Testis (tissue), 5 donors: ENCODE measurements at places on chromosomes 13 and 19. TPM values are rescaled to one million over a fixed set of nuclear protein-coding genes. Genes with fewer than 3 reads are reported as not detected.

The TMEM205 gene
- 132 TPM for polyA plus RNA-seq

The ATP8B3 gene
- 84.2 TPM for polyA plus RNA-seq

The STARD13 gene
- 7.2 TPM for polyA plus RNA-seq

The SOHLH2 gene
- polyA plus RNA-seq = 43.6 TPM

The PLK5 gene
- 2.4 TPM for polyA plus RNA-seq

The RDH8 gene
- 3.7 TPM for polyA plus RNA-seq

DNA sequence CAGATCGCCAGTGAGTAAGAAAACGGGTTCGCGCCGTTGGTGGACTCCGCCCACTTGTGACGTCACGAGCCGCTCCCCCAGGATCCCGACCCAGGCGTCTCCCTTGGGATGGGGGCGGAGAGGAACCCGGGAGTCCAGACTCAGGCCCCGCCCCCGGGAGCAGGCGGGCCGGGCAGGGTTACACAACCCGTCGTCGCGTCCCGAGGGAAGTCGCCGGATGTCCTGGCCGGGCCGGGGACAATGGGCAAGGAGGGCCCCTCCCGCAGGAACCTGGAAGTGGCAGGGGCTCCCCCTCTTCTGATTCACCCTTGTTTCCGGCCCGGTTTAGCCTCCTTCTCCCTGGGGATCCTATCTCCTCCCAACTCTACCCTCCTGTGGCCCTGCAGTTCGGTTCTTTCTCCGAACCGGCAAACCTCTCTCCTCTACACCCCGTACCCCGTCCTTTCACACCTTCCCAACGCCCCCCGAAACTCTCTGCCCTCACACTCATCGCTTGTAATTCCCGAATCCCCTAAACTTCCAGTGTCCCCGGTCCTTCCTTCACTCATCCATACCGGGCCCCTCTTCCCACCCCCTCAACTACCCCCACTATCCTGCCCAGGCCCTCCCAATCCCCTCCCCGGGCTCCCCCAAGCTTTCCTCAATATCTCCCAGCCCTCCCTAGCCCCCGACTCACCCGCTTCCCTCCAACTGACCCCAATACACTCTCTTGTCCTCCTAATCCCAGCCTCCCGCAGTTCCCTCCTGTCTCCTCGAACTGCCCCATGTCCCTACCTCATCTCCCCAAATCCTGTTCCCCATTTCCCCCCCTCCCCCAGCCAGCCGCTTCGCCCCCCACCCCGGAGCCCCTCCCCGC is 20.0 kb upstream of the ERCC1 start:
- H3K4me1 ChIP-seq = peaks cover 16% of the 10 kb centered on the region
- H3K27me3 ChIP-seq = no peaks in the 10 kb centered on the region
- peak overlapping the region; percentile 79 for H3K27ac ChIP-seq
- DNase-seq = peak; percentile 94

GRCh38 chr19:55101261-55101660 is 16.2 kb downstream of the PPP1R12C start:
- H3K4me3 ChIP-seq = no peak overlapping the region
- no peak overlapping the region for H3K27ac ChIP-seq
- DNase-seq = no peak
- H3K36me3 ChIP-seq = no peaks in the 10 kb centered on the region
- H3K27me3 ChIP-seq = no peaks in the 10 kb centered on the region
- peaks cover 26% of the 10 kb centered on the region for H3K4me1 ChIP-seq

DNA sequence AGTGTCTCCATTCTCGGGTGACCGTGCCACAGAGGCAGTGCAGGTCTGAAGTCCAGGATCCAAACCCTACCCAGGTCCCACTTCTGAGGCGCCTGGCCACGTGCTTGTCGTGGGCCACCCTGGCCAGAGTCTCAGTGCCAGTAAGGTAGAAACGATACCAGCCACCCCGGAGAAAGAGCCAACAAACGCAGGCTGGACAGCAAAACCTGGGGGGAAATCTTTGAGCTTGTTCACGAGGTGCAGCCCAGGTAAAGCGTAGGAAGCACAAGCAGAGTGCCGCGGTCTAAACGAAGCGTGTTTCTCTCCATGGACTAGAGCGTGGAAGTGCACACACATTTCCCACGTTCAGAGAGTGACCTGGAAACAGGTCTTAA is 95.6 kb downstream of the ATP11A start:
- H3K36me3 ChIP-seq = no peaks in the 10 kb centered on the region
- DNase-seq = no peak
- no peak overlapping the region for H3K4me3 ChIP-seq
- H3K27me3 ChIP-seq = no peaks in the 10 kb centered on the region

DNA sequence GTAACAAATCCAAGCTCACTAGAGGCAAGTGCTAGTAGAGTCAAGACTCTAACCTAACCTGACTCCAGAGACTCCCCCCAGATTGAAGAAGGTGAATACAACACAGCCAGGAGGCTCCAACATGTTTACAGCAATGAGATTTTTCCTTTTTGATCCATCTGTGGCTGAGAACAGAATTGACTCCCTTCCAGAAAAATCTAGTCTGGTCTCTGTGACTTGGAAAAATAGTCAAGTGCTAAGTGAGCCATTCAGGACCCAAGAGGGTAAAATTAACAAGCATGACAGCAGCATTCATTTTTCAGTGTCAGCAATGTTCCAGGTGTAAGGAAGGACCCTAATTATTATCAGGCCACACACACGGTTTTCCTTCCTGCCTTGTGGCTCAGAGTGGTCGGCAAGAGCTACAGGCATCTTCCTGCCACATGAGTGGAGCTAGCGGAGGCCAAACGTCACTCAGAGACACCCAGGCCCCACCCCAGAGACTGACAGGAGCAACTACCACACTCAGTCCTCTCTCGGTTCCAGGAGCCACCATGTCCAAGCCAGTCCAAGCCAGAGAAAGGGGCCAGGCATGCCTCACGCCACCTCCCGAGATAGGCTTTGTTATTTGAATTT is 395.1 kb downstream of the FOXO1 start:
- H3K4me3 ChIP-seq = no peak overlapping the region
- DNase-seq = peak; percentile 20
- no peak overlapping the region for H3K27ac ChIP-seq
- H3K27me3 ChIP-seq = no peaks in the 10 kb centered on the region
- H3K36me3 ChIP-seq = no peaks in the 10 kb centered on the region

- peak within 1 kb of the TSS; percentile 92 for H3K4me3 ChIP-seq
- H3K27ac ChIP-seq = peak within 1 kb of the TSS; percentile 82
- no peaks in the 10 kb centered on the region for H3K27me3 ChIP-seq
- H3K4me1 ChIP-seq = peaks cover 10% of the 10 kb centered on the region
- DNase-seq = peak; percentile 86
- no peaks in the 10 kb centered on the region for H3K36me3 ChIP-seq
Observed at GRCh38 chr19:32345261-32346207, at the start of gene ZNF507. ZNF507 (plus strand) TSS chr19:32345610; CDS start chr19:32352831, 7,221 bp downstream.

GRCh38 chr19:51020988-51021651 is 1.6 kb upstream of the KLK10 start:
- H3K4me3 ChIP-seq = no peak overlapping the region
- DNase-seq = peak; percentile 79
- H3K27ac ChIP-seq = peak overlapping the region; percentile 85

DNA sequence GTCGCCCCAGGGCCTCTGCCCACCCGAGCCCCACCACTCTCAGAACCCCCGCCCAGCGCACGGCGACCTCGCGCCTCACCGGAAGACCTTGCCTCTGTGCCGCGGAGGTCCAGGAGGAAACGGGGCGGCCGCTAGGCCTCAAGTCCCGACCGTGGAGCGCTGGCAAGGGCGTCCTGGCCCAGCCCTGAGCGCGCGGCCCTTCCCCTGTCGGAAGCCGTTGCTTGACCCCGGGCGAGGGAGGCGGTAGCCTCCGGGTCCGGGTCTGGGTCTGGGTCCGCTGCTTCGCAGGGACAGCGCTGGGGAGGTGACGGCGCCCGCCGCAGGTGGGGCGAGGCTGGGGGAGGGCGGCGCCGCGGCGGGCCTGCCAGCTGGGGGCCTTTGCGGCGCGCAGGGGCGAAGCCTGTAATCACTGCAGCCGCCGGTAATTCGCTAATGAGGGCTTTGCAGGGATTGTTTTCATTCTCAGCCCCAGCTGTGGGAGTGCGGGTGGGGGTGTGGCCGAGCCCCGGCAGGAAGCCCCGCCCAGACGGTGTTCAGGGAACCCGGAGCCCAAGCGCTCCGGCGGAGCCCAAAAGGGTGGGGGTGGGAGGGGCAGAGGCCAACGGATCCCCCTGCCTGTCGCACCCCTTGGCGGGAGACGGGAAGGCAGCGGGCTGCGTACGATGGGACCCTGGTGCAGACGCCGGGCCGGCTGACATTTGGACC is 8.6 kb downstream of the C19orf25 start:
- peak; percentile 74 for DNase-seq
- H3K27me3 ChIP-seq = no peaks in the 10 kb centered on the region
- H3K27ac ChIP-seq = no peak overlapping the region
- H3K4me3 ChIP-seq = peak overlapping the region; percentile 26

GRCh38 chr13:24275041-24275440 is 34.3 kb upstream of the C1QTNF9 start:
- peaks cover 36% of the 10 kb centered on the region for H3K4me1 ChIP-seq
- no peak for DNase-seq
- H3K27me3 ChIP-seq = no peaks in the 10 kb centered on the region

GRCh38 chr19:41701401-41702075 is 6.9 kb upstream of the CEACAM5 start:
- H3K4me1 ChIP-seq = no peaks in the 10 kb centered on the region
- no peaks in the 10 kb centered on the region for H3K36me3 ChIP-seq
- DNase-seq = no peak
- no peaks in the 10 kb centered on the region for H3K27me3 ChIP-seq

- no peak overlapping the region for H3K27ac ChIP-seq
- no peaks in the 10 kb centered on the region for H3K36me3 ChIP-seq
- H3K4me1 ChIP-seq = peaks cover 13% of the 10 kb centered on the region
Observed at GRCh38 chr13:28406733-28407266, 88.1 kb downstream of the FLT1 start.

DNA sequence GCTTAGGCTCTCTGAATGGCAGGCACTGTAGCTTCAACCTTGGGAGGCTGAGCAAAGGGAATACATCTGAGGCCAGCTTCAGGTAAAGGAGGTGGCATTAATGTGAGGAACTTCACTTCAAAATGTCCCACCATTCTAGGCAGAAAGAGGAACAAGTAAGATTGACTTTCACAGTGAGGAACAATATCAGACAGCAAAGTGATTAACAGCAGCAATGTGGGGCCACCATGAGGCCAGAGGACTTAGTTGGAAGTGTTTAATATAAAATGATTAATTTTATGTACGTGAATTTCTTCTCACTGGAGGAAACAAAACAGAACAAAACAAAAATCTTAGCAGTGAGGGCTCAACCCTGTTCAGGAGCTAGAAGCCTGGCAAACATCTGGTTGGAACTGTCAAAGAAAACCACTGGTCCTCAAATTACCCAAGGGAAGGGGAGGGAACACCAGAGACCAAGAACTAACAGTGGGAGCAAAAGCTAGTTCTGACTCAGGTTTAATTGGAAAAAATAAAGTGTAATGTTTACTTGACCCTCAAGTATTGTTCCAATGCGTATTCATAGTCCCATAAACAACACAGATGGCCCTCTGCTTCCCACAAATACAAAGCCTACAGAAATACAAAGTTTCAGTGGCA is 43.9 kb upstream of the FRY start:
- H3K36me3 ChIP-seq = no peaks in the 10 kb centered on the region
- H3K4me1 ChIP-seq = no peaks in the 10 kb centered on the region
- no peaks in the 10 kb centered on the region for H3K27me3 ChIP-seq
- DNase-seq = no peak

- peaks cover 9% of the 10 kb centered on the region for H3K4me1 ChIP-seq
- peak overlapping the region; percentile 54 for H3K27ac ChIP-seq
- no peak for DNase-seq
- H3K4me3 ChIP-seq = peak overlapping the region; percentile 94
- H3K27me3 ChIP-seq = no peaks in the 10 kb centered on the region
- H3K36me3 ChIP-seq = no peaks in the 10 kb centered on the region
Observed at GRCh38 chr19:39971380-39972035, 543 bp downstream of the PSMC4 start.

GRCh38 chr19:45202637-45203036 is 24.1 kb downstream of the BLOC1S3 start:
- DNase-seq = no peak
- no peak overlapping the region for H3K4me3 ChIP-seq
- no peaks in the 10 kb centered on the region for H3K4me1 ChIP-seq

DNA sequence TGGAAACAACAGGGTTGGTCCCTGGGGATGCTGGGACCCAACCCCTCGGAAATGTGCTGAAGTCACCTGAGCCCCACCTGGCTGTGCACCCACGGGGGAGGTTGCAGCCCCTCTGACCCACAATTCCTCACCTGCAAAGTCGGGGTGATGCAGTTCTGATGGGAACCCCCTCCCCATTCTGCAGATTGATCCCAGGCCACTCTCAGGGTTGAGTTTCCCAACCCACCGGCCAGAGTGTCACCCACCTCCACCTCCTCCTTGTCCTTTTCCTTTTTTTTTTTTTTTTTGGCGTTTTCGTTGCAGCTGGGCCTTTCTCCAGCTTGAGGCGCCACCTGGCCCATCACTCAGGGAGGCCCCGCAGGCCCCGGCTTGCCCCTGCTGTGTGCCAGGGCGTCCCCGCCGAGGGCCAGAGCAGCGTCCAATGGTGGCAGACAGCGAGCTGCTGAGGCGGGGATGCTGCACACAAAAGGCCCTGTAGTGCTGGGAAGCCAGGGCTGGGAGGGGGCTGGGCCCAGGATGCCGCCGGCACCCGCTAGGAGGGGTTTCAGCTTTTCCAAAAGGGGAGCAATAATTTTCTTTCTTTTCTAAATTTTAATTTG is 4.6 kb downstream of the PIK3R2 start:
- no peak overlapping the region for H3K4me3 ChIP-seq
- peaks cover 41% of the 10 kb centered on the region for H3K4me1 ChIP-seq
- H3K36me3 ChIP-seq = no peaks in the 10 kb centered on the region
- H3K27me3 ChIP-seq = no peaks in the 10 kb centered on the region

DNA sequence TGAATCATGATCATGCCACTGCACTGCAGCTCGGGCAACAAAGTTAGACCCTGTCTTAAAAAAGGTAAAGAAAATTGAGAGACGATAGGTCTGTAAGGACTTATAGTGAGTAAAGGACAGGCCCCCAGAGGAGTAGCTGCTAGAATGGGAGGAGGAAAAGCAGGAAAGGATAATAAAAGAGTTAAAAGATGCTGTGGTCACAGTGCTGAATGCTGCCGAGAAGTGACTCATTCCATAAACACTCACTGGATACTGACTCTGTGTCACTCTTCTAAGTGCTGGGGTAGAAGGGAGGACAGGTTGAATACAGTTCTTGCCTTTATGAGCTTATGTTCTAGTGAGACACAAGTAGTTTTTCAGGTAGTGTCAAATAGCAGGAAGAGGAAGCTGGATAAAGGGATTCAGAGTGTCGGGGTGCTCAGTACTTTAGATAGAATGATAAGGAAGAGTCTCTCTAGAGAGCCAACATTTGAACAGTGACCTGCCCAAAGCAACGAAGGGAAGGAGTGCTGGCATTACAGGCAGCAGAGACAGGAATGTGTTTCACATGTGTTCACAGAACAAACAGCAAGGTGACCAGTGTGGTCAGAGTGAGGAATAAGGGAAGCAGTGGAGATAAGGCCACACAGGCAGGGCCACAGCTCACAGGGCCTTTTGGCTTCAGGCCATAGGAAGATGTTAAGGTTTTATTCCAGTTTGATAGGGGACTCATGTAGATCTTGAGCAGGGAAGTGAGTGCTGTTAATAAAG is 1240.5 kb downstream of the UQCRFS1 start:
- H3K27ac ChIP-seq = no peak overlapping the region
- no peaks in the 10 kb centered on the region for H3K36me3 ChIP-seq
- DNase-seq = no peak
